Activated CD4-positive, alpha-beta T cell treated with anti-CD3 and anti-CD28 coated beads, Interleukin-2, amount 50 U/mL, for 24 hours (primary cell): ENCODE measurements at places on chromosomes 6 and 20.

DNA sequence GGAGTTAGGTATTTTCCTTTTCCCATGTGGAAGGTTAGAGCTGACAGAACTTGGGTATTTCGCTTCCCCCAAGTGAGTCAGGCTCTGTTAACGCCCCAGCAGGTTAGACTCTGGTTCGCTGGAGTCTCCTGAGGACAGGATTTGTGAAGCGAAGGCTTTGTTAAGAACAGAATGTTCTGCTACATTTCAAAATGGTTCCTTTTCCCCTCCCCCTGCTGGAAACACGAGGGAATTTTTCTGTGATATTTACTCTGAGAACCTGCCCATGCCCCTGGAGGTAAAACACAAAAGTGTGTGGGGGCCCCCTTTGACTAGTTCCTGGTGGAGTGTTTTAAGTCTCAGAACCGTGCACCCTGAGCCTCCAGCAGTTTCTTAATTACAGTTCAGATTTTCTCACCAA is 731.4 kb upstream of the CITED2 start:
- no peak for DNase-seq

DNA sequence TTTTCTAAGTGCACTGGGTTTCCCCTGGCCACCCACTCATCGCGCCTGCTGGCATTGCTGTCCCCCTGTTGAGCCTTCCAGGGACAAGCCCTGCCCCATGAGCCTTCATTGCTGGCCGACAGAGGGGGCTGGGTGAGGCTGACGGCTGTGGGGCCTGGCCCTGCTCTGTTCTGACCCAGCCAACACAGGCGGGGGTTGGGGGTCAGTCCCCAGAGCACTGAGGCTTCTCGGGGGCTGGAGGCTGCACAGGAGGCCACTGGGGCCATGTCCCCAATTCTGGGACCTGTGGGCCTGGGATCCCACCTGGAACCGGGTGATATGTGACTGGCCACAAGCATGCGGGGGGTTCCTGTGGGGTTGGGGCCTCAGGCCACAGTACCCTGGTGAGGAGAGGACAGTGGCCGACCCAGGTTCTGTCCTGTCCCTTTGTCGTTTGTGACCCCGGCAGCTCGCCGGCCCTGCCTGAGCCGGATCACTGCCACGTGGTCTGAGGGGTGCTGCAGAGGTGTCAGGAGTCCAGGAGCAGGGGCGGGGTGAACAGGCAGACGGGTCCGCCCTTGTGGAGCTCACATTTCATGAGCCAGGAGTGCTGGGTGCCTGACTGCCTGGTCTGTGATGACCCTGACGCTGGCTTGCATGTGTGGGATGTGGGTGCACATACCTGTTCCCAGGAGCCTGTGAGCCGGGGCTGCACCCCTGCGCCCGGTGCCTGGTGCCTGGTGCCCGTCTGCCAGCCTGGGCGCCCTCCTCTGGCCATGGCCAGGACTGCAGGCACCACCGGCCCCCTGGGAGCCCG is 2.1 kb upstream of the COL20A1 start:
- peak; percentile 40 for DNase-seq

- DNase-seq = no peak
Observed at GRCh38 chr6:40723967-40724366, 136.8 kb upstream of the LRFN2 start.

GRCh38 chr6:142300758-142301650 is 803 bp upstream of the ADGRG6 start:
- no peak for DNase-seq

DNA sequence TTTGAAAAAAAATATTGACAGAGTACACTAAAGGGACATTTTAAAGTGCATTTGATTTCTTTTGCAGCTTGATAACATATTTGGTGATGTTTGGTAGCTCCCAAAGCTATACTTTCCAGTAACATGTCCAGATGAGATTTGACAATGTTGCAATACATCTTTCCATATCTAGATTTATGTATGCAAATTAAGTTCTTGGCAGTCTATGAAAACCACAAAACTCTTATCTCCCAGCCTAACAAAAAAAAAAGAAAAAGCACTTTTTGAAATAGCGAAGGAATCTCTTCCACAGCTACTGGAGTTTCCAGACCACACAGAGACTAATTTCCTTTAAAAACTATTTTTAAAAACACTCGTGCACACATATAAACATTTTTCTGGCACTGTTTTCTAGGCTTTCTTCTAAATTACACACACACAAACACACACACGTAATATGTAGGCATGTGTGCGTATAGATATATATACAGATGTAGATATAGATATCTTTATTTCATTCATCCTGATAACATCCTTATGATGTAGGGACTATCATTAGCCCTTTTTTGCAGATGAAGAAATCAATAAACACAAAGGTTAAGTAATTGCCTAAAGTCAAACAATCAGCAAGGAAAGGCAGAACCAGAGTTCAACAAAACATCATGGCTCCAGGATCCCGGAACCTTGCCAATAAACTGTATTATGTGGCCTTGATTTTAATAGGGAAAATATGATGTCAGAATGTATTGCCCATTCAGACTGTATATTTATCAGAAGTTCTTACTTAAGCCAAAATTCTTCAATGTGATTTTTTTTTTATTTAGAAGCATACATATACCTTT is 93.3 kb downstream of the ADGRB3 start:
- no peak for DNase-seq

- DNase-seq = peak; percentile 47
Observed at GRCh38 chr6:151675746-151676459, 131.6 kb upstream of the ESR1 start.

GRCh38 chr20:481167-481566 is 18.8 kb upstream of the TBC1D20 start:
- no peak for DNase-seq

GRCh38 chr6:55174211-55175026 is at the start of gene HCRTR2:
TSS of gene HCRTR2 (plus strand) at chr6:55174515. CDS start at chr6:55174588, 73 bp downstream.
- no peak for DNase-seq

DNA sequence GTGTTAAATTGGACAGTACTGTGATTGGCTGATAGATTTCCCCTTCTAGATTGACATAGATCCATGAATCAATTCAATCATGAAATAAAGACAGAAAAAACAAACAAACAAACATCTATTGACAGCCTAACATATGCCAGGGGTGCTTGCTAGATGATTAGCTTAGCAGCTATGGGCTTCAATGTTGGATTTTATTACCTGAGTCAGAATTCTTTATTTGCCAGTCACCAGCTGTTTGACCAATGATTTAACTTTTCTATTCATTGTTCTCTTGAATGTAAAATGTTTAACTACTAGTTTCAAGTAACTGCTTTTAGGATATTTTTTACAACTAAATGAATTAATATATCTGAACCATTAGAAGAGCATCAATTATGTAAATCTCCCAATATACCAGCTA is 901.3 kb upstream of the CITED2 start:
- no peak for DNase-seq

GRCh38 chr6:107180099-107180498 is 64.8 kb upstream of the BEND3 start:
- no peak for DNase-seq

DNA sequence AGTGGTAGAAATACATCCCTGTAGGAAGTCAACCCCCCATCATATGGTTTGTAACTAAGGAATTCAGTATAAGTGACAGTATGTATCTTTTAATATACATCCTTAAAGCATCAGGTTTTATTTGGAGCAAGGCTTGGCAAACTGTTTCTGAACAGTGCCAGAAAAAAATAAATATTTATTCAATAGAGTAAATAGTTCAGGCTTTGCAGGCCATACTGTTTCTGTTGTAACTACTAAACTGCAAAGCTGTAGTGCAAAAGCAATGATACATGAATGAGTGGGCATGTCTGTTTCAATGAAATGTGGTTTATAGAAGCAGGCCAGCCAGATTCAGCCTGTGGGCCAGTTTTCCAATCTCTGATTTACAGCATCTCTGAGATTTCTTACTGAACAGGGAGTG is 977 bp downstream of the MEI4 start:
- no peak for DNase-seq
